ENCODE measurements at places on chromosomes 5 and 9.

GRCh38 chr5:67092535-67092934 lies 104.1 kb downstream of the CD180 start:
- DNase-seq: no peak

GRCh38 chr5:132059043-132059695 lies 1.3 kb upstream of the IL3 start:
- no peak for DNase-seq

DNA sequence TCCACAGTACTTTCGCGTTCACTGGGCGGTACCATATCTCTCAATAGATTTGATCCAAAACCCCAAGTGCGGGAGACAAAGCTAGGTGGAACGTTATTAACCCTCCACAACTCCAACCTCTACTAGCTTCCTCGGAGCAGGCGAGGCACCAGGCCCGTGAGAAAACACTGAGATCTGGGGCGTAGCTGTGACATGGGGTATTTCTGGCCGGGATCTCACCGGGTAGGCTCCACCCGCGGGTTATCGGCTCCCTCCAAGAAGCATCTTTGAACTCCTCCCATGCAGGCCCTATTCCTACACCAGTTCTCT lies 350 bp upstream of the SLC25A46 start:
- DNase-seq: peak; percentile 77

- DNase-seq: no peak
These were observed 193.0 kb downstream of the SPOCK1 start for GRCh38 chr5:137305971-137306602.

GRCh38 chr5:73722231-73722630 lies 96.2 kb downstream of the ARHGEF28 start:
- DNase-seq: peak; percentile 43

GRCh38 chr9:6133346-6134063 lies 82.1 kb upstream of the IL33 start:
- peak; percentile 24 for DNase-seq

GRCh38 chr5:61256474-61256873 lies 75.6 kb upstream of the ZSWIM6 start:
- no peak for DNase-seq

- DNase-seq: peak; percentile 33
These were observed 4.8 kb downstream of the GM2A start for GRCh38 chr5:151257731-151258181.

DNA sequence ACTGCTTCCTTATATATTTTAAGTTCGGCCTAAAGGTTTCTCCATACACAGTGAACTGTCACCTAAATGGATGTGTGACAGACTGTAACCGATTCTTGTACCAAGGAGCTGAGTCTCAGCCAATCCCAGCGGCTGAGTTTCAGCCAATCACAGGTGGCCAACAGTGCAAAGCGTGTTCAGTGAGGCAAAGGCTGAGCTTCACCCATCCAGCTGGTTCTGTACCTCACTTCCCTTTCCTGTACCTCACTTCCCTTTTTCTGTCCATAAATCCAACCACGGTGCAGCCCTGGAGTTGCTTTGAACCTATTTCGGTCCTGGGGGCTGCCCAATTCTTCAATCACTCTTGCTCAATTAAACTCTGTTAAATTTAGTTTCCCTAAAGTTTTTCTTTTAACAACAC lies 15.7 kb upstream of the TBC1D9B start:
- DNase-seq: no peak

- DNase-seq: no peak
These were observed 78.5 kb upstream of the EPB41L4B start for GRCh38 chr9:109399258-109399767.

DNA sequence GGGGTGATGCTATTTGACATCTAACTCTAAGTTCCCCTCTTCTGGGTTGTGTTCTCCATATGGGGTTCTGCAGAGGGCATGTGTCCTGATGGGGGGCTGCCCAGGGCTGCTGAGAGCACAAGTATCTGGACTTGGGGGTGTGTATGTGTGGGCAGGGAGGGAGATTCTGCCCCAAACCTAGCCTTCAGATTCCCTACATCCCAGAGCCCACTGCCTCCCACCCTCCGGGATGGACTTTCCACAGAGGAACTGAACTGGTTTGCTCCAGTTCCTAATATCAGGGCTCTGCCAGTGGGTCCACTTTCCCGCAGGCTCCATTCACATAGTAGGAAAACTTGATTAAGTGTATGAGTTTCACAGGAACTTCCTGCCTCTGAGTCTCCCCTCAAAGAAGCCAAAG lies 16.4 kb upstream of the TIFAB start:
- no peak for DNase-seq

- no peak for DNase-seq
These were observed 1.9 kb downstream of the RAB24 start for GRCh38 chr5:177301503-177302165.

DNA sequence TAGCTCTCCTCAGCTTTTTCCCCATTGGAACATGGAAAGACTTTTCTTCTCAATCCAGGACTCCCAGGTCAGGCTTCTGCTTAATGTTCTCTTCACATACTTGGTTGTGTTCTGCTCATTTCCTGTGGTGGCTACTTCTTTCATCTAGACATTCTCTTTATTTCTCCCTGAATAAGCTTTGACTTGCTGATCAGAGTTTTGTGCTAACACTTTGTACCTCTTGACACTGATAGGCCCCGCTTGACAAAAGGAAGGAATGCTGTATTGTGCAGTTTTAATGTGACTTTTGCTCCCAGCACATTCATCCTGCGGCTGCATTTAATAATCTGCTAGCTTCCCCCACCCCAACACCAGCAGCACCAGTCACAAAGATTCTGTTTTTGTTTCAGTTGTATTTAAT lies 90.9 kb upstream of the MINAR2 start:
- DNase-seq: no peak

DNA sequence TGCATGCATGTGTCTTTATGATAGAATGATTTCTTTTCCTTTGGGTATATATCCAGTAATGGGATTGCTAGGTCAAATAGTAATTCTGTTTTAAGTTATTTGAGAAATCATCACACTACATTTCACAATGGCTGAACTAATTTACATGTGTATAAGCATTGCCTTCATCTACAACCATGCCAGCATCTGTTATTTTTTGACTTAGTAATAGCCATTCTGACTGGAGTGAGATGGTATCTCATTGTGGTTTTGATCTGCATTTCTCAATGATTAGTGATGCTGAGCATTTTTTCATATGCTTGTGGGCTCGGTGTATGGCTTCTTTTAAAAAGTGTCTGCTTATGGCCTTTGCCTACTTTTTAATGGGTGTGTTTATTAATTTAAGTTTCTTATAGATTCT lies 102.3 kb upstream of the CCDC112 start:
- no peak for DNase-seq

- DNase-seq: no peak
These were observed 8.6 kb downstream of the BRD3 start for GRCh38 chr9:134059188-134059641.

GRCh38 chr9:137881591-137882505 lies 4.3 kb downstream of the CACNA1B start:
- no peak for DNase-seq

GRCh38 chr5:169695919-169696490 lies 58.9 kb downstream of the DOCK2 start:
- DNase-seq: peak; percentile 96

GRCh38 chr5:132183723-132184122 lies 43.9 kb downstream of the P4HA2 start:
- DNase-seq: no peak

- DNase-seq: no peak
These were observed 73.3 kb downstream of the SLCO4C1 start for GRCh38 chr5:102222772-102223171.

DNA sequence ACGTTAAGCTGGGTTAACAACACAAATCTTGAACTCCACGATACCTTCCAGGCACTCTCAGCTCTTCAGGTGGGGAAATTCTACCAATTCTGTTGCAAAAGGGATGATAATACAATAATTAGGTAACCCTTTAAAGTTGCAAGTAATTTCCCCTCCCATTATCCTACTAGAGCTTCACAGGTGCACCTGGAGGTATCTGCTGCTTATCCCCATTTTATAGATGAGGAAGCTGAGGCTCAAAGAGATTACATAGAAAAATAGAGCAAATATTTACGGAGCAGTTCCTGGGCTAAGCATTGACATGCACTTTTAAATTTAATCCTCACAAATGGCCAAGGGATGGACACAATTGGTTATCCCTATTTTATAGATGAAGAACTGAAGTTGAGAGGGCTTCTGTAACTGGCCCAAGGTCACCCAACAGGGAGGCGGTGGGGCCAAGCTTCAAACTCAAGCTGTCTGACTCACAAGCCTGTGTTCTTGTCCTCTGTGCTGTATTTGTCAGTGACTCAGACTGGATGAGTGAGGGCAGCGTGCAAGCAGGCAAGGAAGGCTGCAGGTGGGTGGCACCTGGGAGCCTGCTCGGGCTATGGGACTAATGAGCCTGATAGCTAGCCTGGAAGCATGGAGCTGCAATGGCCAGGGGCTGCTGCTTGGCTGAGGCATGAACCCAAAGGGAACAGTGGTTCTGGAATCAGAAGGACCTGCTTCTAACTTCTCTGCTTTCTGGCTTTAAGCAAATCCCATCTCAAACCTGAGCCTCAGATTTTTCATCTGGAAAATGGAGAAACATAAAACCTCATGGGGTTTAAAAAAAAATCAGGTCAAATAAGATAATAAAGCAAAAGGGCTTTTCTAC lies 105.5 kb downstream of the PDE6A start:
- peak; percentile 31 for DNase-seq

GRCh38 chr5:59161221-59162105 lies 578.6 kb downstream of the RAB3C start:
- DNase-seq: no peak

DNA sequence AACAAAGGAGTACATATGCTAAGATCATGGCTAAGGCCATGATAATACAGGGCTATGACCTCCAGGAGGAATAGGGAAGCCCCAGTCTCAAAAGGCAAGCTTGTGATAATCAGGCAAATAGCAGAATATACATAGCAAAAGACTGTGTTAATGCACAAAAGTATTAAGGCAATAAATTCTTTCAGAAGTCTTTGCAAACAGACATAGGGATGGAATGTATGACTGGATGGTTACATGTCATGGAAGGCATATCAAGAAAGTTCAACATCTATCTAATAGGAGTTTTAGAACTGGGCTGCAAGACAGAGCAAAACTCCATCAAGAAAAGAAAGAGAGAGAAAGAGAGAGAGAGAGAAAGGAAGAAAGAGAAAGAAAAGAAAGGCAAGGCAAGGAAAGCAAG lies 264.5 kb upstream of the CDH6 start:
- DNase-seq: no peak

- no peak for DNase-seq
These were observed 37.7 kb downstream of the TYRP1 start for GRCh38 chr9:12730927-12731326.

DNA sequence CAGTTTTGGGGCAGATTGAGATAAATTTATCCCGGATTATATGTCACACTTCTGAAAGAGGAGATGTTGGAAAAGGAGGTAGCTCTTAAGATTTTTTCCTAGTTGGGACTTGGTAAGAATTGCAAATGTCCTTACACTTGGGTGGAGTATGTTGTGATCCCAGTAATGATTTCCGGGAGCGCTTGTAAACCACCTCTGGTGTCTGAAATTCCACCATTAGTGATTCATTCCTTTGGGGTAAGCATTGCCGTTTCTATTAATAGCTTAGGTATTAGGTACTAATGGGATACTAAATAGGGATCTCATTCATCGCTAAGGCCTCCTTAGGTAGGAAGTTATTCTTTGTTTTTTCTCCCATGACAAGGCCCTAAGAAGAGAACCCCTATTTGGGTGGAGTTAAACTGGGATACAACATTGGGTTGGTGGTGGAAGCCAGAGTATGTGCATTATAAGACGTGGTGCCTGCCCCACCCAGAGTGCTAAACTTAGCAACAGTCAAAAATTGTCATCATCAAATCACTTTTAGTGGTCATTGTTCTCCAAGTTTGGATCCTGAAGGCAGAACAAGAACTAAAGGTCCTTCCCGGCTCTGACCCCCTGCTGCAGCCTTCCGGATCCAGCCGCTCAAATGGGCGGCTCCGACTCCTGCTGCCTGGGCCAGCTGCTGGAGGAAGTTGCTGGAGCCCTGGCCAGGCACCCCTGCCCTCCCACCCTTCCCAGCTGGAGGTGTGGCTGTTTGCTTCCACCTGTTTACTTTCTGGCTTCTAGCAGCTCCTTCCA lies 31.7 kb upstream of the DAB2IP start:
- DNase-seq: no peak

- peak; percentile 54 for DNase-seq
These were observed 71.2 kb upstream of the PARP8 start for GRCh38 chr5:50595199-50595598.

GRCh38 chr5:172322028-172322965 lies 38.7 kb upstream of the UBTD2 start:
- no peak for DNase-seq

DNA sequence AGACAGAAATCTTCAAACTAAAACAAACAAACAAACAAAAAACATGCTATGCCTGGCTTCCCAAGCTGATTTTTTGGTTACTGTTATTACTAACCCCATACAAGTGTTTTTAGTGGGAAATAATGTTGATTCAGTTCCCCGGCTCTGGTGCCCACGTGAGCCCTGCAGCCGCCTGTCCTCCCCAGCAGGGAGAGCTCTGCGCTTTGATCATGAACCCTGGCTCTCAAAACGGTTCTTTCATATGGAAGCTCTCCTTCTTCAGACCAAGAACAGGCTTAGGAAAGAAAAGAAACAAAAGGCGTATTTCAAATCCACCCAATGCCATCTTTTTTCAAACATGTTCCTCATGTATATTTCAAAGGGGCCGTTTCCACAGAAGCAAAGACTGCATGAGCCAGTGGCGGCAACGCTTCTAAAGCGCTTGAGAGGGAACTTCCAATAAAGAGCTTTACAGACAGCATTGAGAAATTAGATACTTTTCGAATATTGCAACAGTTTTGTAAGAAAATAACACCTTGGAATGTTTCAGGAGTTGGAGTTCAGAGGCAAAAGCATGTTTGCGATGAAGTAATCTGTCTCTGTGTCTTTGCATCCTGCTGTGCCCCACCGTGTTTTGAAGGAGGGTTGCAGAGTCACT lies 74.8 kb downstream of the ICE1 start:
- peak; percentile 80 for DNase-seq

DNA sequence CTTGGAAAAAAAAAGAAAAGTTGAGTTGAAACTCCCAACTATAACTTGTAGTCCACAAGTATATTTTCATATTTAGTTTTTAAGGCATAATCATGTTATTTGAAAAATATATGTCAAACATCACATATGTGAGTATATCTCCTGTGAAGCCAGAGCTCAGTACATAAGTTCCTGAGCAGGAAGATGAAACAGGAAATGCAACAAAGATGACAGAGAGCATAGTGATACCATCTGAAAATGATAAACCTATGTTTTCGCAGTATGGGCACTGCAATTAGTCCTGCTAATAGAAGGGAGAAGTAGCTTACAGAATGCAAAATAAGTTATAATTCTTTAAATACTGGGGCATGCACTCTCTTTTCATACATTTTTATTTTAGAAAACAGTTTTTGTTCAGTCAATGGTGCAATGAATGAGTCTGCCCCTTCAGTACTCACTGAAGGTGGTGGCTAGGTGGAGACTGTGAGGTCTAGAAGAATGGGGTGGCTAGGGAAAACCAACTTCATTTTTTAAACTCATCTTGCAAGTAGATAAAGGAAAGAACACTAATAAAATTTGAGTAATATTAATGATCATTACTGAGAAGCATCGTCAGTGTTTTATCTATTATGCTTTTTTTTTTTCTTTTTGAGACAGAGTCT lies 54.1 kb upstream of the FYB1 start:
- no peak for DNase-seq
